GM23338 (cell line): ENCODE measurements at places on chromosomes 1 and 21.

GRCh38 chr1:204853436-204853835 is 17.2 kb upstream of the NFASC start:
- no peak for DNase-seq

- DNase-seq = no peak
These were observed 153.3 kb downstream of the ZP4 start for GRCh38 chr1:237737448-237737847.

GRCh38 chr1:34292472-34292871 is 115.8 kb downstream of the C1orf94 start:
- peak; percentile 23 for DNase-seq

DNA sequence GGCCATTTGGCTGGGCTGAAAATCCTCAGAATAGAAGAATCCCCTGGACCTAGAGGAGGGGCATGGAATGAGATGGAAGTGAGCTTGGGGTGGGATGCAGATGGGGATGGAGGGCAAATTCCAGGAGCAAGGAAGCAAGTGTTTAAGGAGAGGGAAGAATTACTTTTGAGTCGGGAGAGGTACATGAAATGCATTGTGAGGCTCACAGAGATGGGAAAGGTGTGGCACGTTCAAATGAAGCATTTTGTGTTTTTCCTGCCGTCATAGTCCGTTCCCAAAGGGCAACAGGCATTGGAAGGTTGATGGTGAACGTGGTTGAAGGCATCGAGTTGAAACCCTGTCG is 30.5 kb downstream of the ATP5PO start:
- DNase-seq = no peak

- DNase-seq = peak; percentile 85
These were observed 101.9 kb upstream of the SOD1 start for GRCh38 chr21:31557421-31558188.

- no peak for DNase-seq
These were observed 17.1 kb upstream of the EDN2 start for GRCh38 chr1:41501581-41501980.
